T-helper 22 cell (primary cell): ENCODE measurements at places on chromosomes 7 and 10.

GRCh38 chr10:96371356-96371755 is 12.6 kb upstream of the OPALIN start:
- no peak for DNase-seq

GRCh38 chr10:18279173-18279572 is 138.9 kb downstream of the CACNB2 start:
- DNase-seq, result no peak

DNA sequence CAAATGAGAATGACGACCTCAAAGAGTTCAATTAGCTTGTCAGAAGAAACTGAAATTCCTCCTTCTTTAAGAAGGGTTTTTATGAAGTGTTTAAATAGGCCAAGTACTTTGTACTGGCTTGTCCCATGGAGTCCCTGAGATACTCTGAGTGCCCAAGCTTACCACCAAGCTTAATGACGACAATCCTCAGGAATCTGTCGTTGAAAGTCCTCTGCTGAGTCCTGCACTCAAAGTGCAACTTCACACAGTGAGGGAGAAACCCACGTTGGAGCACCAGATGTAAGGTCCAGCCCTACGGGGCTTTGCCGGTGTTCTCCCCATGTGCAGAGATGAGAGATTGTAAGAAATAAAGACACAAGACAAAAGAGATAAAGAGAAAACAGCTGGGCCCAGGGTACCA is 42.8 kb upstream of the AKR1C2 start:
- DNase-seq, result no peak

GRCh38 chr7:57370739-57371098 is 79.3 kb upstream of the ZNF716 start:
- no peak for DNase-seq

GRCh38 chr7:30201161-30201666 is 66.4 kb downstream of the MTURN start:
- DNase-seq, result no peak

DNA sequence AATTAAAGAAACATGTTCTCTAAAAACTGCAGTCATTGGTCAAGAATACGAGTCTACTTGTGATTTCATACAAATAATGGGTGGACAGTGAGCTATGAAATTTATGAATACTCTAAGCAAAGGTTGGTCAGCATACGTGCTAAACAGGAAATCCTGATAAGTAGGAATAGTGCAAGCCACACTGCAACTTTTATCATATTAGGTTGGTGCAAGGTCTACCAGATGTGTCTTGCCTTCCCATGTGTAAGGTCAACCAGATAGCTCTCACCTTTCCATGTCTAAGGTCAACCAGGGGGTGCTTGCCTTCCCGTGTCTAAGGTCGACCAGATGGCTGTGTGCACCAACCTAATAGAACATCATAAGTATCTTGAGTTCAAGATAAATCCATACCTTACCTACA is 2.0 kb upstream of the ITGB1 start:
- DNase-seq, result no peak

- DNase-seq, result no peak
Observed at GRCh38 chr7:105600720-105601550, 19.6 kb upstream of the EFCAB10 start.

DNA sequence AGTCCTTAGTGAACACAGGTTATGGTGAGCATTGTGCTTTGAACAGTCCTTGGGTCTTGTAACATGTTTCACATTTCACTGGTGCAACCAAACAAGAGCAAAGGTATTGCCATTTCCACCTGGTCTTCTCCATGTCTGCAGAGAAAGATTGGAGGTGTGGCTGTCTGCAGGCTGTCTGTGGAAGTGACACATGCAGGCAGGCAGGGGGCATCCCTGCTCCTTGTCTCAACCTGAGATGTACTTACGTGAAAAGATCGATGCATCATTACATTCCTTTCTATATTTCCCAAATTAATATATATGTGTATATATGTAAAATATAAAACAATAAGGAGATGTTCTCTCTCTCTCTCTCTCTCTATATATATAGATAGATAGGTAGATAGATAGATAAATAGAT is 54.3 kb downstream of the LRRC18 start:
- no peak for DNase-seq

- no peak for DNase-seq
Observed at GRCh38 chr7:98630770-98631169, 13.7 kb downstream of the NPTX2 start.

GRCh38 chr7:16348251-16348650 is 73.1 kb downstream of the CRPPA start:
- DNase-seq, result no peak

DNA sequence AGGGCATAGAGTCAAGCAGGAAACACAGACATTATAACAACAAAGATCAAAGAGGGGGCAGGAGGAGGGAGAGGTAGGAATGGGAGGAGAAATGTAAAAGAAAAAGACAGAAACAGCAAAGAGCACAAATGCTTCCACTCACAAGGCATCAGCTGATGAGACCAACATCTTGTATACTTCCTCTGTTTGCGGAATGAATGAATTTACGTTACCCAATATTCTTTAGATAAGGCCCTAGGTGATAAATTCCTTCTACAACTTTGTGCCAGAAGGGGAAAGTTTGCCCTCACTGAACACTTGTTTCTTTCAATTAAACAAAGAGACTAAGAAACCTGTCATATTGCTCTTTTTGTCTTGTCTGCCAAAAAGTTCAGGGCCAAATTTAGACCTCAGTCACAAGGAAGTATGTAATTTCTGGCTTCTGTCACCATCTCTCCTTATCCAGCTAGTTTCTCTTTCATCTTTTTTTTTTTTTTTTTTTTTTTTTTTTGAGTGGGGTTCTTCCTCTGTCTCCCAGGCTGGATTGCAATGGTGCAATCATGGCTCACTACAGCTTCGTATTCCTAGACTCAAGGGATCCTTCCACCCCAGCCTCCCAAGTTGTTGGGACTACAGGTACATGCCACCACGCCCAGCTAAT is 116.4 kb upstream of the NANOS1 start:
- no peak for DNase-seq

DNA sequence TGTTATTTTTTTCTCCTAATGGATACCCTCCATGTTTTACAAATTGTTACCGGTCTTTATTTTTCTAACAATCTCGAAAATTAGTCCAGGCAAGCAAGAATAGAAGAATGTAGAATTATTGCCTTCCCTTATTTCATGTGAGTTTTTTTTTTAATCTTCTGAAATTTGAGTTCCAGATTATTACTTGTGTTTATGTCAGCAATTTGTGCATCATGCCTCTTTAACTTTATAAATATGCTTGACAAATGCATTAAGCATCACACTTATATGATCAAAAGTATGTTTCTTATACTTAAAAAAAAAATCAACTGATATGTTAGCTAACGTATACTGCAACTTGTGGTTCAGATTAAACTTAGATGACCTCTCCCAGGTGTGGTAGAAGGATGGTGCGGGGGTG is 242.7 kb upstream of the VSTM2A start:
- no peak for DNase-seq

DNA sequence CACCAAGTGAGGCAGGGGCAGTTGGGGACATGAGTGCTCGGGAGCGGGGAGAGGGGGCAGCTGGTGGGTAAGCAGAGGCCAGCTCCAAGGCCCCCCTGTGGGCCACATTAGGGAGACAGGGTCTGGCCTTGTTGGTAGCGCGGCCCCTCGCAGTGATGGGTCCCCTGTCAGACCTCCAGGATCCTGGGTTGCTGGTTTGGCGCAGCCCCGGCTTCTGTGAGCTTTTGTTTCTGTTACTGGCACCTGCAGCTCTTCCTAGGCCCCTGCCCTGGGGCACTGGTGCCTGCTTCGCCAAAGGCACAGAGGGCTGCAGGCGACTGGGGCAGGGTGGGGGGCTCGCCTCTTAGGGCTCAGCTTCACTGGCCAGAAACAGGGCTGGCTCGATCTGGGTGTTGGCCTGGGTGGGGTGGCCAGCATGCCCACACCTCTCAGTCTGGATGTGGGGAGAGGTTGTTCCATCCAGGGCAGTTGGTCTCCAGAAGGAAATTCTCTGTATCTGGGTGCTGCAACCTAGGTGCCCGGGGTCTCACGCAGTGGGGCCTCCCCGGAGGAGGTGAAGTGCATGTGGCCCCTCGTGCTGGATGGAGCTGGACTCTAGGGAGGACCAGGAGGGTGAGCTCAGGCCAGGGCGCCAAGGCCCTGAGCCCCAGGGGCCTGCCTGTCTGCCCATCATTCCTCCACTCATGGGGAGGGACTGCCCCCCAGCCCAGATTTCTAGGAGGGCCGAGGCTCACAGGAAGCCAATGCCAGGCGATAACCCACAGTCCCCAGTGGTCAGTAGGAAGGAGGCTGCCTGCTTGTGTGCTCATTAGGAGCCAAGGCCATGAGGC is 138.6 kb downstream of the LHPP start:
- DNase-seq, result no peak

DNA sequence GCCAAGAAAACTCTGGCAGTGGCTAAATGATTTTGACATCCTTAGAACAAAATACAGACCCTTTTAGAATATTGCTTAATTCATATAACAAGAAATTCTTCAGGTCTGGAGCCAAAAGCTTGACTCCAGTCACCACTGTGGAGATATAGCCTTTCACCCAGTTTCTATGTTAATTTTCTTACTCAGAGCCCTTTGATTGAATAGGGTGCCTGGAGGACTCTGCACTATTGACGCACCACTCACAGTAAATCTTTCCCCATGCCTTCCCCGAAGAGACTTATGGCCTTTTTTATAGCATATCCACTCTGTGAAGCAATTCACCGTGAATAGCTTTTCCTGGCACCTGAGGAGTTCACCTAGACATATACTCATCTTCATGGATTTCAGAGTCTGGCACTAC is 613.8 kb downstream of the ZWINT start:
- no peak for DNase-seq

- DNase-seq, result no peak
Observed at GRCh38 chr10:56496186-56496486, 135.1 kb upstream of the ZWINT start.

DNA sequence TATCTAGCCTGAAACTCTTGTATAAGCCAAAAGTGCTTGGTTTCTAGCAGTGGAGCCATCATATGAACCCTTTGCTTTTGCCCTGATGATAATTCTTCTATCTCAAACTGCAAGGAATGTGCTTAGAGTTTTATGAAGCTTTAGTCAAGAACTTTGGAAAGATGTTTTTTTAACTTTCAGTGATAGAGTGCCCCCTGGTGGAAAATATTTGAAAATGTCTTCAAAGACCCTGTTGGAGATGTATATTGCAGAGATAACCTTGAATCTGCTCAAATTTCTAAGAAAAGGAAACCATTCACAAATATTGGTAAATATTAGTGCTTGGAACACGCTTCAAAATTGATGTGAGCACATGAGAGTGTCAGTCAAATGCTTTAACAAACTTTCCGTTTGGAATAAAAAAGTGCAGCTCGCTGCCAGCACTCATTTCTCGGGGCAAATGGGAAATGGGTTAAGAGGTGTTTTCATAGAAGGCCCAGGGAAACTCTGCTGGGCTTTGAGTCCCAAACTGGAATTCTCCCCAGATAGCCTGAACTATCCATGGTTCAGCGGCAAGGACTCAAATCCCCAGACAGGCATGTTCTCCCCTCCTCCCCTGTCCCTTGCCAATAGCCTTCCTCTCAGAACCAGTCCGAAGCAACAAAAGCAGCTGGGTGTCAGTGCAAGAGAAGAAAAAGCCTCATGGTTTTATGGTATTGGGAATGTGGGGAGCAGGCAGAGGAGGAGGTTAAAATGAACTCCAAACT is 129.3 kb downstream of the MYOF start:
- no peak for DNase-seq

DNA sequence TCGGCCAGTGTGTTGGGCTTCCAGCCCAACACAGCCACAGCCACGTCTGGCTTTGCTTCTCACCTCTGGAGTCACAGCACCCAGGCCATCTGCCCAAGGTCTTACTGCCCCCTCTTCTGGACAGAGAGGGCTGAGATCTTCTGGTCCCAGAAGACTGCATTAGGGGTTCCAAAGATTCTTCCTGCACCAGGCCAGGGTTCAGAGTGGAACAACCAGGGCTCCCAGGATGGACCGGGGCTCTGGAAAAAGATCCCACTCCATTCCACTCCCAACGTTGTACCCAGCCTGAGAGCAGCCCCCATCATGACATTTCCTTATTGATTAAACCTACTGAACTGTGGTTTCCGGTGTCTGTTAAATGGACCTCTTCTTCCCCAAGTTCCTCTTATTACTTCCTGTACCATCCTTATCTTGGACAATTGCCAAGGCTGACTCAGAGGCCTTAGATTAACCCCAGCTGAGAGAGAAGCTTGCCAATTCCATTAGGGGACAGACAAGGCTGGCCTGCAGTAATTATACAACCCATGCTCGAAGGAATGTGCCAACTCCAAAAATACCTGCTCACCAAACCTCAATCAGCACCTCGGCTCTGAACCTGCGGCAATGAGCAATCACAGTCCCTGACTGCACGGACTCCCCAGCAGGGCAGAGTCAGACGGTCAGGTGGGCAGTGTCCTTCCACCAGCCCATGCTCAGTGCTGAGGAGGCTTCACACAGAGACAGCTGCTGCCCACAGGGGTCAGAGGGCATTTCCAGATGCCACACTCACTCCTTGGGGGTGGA is 47.9 kb upstream of the NPFFR1 start:
- no peak for DNase-seq

DNA sequence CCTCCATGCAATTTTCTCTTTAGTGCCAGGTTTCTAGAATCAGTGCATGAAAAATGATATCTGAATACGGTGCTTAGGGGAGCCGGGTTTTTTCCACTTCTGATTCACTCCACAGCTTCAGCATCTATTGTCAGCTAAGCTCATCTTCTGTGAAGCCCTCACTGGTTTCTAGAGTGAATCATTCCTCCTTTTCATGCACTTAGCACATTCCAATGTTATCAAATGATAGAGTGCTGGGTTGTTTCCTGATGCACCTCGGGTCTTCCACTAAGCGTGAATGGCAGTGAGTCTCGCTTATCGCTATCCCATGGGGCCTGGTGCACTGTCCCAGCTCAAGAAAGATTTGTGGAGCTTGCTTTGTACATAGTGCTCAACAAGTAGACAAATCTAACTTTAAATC is 170.9 kb upstream of the RHEB start:
- no peak for DNase-seq

- DNase-seq, result no peak
Observed at GRCh38 chr10:79273604-79274003, 73.7 kb upstream of the PPIF start.

- no peak for DNase-seq
Observed at GRCh38 chr7:32161708-32162107, 91.5 kb upstream of the PDE1C start.

- no peak for DNase-seq
Observed at GRCh38 chr10:115883372-115883771, 389.6 kb downstream of the GFRA1 start.

DNA sequence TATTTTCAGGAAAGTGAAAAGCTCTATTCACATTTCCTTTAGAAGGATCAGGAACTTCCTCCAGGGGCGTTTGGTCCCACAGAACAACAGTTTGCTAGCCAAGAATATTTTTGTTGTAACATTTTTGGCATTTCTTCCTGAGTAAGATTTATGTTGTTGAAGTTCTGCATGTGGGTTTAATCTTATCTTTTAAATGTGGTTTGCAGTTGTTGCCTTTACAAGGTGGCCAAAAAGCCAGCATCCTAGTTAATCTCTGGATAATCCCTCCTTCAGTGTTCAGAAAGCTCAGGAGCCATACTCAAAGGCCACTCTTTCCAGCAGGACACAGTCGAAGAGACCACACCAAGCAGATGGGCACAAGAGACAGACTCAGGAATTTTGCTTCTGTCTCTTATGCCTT is 30.0 kb downstream of the SLC26A4 start:
- DNase-seq, result no peak

GRCh38 chr10:49631975-49632374 is 18.1 kb downstream of the CHAT start:
- no peak for DNase-seq
